ENCODE measurements at places on chromosomes 7 and 10. TPM values are rescaled to one million over a fixed set of nuclear protein-coding genes. Genes with fewer than 3 reads are reported as not detected.

SPDYE9 gene
- total RNA-seq, result not detected

MKX gene
- 0.31 TPM for total RNA-seq

SLC26A5 gene
- total RNA-seq, result 0.11 TPM

HOXA13 gene
- total RNA-seq, result not detected

DRGX gene
- not detected for total RNA-seq

C7orf57 gene
- 0.35 TPM for total RNA-seq

ODAD2 gene
- 2.8 TPM for total RNA-seq

CYP2C19 gene
- not detected for total RNA-seq

CALML5 gene
- not detected for total RNA-seq

NPY gene
- not detected for total RNA-seq

FBXO24 gene
- 0.85 TPM for total RNA-seq

HOXA6 gene
- total RNA-seq, result not detected

SFRP4 gene
- total RNA-seq, result not detected

- peak overlapping the region; percentile 91 for H3K4me3 ChIP-seq
- H3K36me3 ChIP-seq, result peaks cover 11% of the 10 kb centered on the region
- peak; percentile 70 for DNase-seq
- H3K4me1 ChIP-seq, result no peaks in the 10 kb centered on the region
- no peak overlapping the region for H3K27ac ChIP-seq
These were observed 609 bp downstream of the SGPL1 start for GRCh38 chr10:70816220-70816894.

- no peaks in the 10 kb centered on the region for H3K4me1 ChIP-seq
- DNase-seq, result no peak
- H3K27ac ChIP-seq, result no peak overlapping the region
- H3K36me3 ChIP-seq, result no peaks in the 10 kb centered on the region
- no peaks in the 10 kb centered on the region for H3K27me3 ChIP-seq
These were observed 489.4 kb upstream of the SORCS1 start for GRCh38 chr10:107653832-107654287.

- no peaks in the 10 kb centered on the region for H3K27me3 ChIP-seq
- no peaks in the 10 kb centered on the region for H3K4me1 ChIP-seq
- H3K4me3 ChIP-seq, result no peak overlapping the region
- no peak overlapping the region for H3K27ac ChIP-seq
These were observed 293.9 kb downstream of the C7orf25 start for GRCh38 chr7:42617806-42618457.

GRCh38 chr10:61804414-61804813 lies 97.1 kb upstream of the ARID5B start:
- DNase-seq, result no peak
- no peak overlapping the region for H3K27ac ChIP-seq
- no peaks in the 10 kb centered on the region for H3K27me3 ChIP-seq
- no peaks in the 10 kb centered on the region for H3K4me1 ChIP-seq

GRCh38 chr7:116027786-116028185 lies 2.8 kb downstream of the TFEC start:
- H3K4me3 ChIP-seq, result no peak overlapping the region
- H3K27ac ChIP-seq, result no peak overlapping the region
- DNase-seq, result no peak
- no peaks in the 10 kb centered on the region for H3K36me3 ChIP-seq
- H3K27me3 ChIP-seq, result no peaks in the 10 kb centered on the region
- H3K4me1 ChIP-seq, result no peaks in the 10 kb centered on the region

- no peak overlapping the region for H3K4me3 ChIP-seq
- no peak overlapping the region for H3K27ac ChIP-seq
- H3K36me3 ChIP-seq, result no peaks in the 10 kb centered on the region
These were observed 81.4 kb upstream of the EMX2 start for GRCh38 chr10:117460846-117461765.

- peak within 1 kb of the TSS; percentile 92 for H3K4me3 ChIP-seq
- no peak within 1 kb of the TSS for H3K27ac ChIP-seq
- H3K27me3 ChIP-seq, result no peaks in the 10 kb centered on the region
- 0 out of 2 replicates have a peak, but pooled peaks cover 3% of the 10 kb centered on the region for H3K36me3 ChIP-seq
- no peaks in the 10 kb centered on the region for H3K4me1 ChIP-seq
These were observed at the start of gene HACD1 for GRCh38 chr10:17617031-17617911. Gene HACD1, minus strand, starts transcription at chr10:17617374. Its CDS starts 35 bp downstream, at chr10:17617339.

- H3K4me1 ChIP-seq, result no peaks in the 10 kb centered on the region
- no peaks in the 10 kb centered on the region for H3K27me3 ChIP-seq
- H3K36me3 ChIP-seq, result no peaks in the 10 kb centered on the region
- no peak for DNase-seq
- no peak overlapping the region for H3K4me3 ChIP-seq
- no peak overlapping the region for H3K27ac ChIP-seq
These were observed 780.3 kb downstream of the SUGCT start for GRCh38 chr7:40915071-40915470.

DNA sequence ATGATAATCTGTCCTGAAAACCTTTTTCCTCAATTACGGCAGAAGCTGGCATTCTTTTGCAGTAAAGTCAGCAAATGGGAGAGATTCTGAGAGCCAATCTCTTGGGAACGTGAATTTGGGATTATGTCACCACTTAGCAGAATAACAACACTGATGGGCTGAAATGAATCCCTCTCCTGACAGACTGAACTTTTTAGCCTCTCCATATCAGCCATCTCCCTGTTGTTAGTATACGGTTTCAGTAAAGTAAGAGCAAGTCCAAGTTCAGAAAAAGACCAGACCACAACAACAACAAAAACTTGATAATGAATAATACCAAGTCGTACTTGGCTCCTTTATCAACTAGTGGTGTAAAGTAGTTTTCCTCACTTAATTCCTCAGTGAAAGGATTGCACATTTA lies 1048.8 kb downstream of the GATA3 start:
- H3K36me3 ChIP-seq, result no peaks in the 10 kb centered on the region
- no peaks in the 10 kb centered on the region for H3K4me1 ChIP-seq
- no peak overlapping the region for H3K4me3 ChIP-seq

DNA sequence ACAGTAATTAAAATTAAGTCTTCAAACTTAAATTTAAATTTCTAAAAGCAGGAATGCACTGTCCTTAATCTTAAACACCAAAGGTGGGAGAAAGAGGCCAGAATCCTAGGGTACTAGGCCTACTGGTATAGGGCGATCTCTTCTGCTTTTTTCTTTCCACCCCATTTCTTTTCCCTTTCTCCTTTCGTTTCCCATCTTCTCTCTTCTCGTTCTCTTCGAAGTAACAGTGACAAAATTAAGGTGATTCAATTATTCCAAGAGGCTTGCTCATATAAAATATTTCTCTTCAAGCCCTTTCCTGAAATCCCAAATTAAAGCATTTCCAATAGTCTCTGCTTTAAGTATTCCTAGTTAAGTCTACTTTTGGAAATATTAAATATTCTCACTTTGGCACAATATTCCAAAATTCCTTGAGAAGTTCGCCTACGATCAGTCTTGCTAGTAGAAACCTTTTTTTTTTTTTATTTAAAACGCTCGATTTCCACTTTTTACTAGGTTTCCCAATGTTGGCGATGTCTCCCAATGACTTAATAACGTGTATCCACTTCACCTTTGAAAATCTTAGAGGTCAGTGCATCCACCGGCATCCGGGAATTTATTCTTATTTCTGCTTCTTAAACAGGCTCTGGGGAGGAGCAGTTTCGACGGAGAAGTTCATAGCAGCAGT lies 765 bp upstream of the LCOR start:
- no peak for DNase-seq
- H3K4me3 ChIP-seq, result peak overlapping the region; percentile 90
- H3K4me1 ChIP-seq, result no peaks in the 10 kb centered on the region
- H3K27me3 ChIP-seq, result no peaks in the 10 kb centered on the region
- H3K27ac ChIP-seq, result peak overlapping the region; percentile 41

- no peaks in the 10 kb centered on the region for H3K4me1 ChIP-seq
- DNase-seq, result no peak
- no peaks in the 10 kb centered on the region for H3K36me3 ChIP-seq
- H3K27ac ChIP-seq, result no peak overlapping the region
- H3K4me3 ChIP-seq, result no peak overlapping the region
These were observed 267.0 kb downstream of the FRMD4A start for GRCh38 chr10:14063531-14064285.

DNA sequence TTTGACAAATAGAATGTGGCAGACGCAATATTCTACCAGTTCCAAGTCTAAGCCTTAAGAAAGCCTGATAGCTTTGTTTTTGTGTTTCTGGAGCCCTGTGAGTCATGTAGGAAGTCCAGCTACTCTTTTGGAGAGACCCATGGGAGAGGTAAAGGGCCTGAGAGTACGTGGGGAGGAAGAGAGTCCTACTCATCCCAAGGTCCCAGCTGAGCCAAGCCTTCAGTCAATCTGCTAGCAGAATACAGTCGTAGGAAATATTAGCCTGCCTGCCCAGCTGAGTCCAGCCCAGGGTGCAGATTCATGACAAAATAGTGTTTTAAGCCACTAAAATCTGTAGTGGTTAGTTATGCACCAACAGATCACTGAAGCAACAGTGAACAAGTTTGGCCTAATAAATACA lies 9.0 kb upstream of the GNA12 start:
- H3K4me1 ChIP-seq, result no peaks in the 10 kb centered on the region
- no peaks in the 10 kb centered on the region for H3K27me3 ChIP-seq
- no peaks in the 10 kb centered on the region for H3K36me3 ChIP-seq
- H3K4me3 ChIP-seq, result no peak overlapping the region

DNA sequence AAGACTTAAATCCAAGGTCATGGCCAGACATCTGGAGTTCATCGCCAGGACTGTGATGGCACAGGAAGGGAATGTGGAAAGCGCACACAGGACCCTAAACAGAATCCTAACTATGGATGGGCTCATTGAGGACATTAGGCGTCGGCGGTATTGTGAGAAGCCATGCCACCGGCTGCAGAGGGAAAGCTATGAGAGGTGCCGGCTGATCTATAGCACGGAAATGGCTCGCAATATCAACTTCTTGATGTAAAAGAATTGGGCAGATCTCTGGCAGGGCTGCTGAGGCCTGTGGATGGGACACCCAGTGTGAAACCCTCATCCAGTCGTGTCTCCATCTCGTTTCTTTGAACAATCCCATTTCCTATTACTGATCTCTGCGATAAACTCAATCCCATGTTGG lies 6.3 kb upstream of the CTBP2 start:
- no peaks in the 10 kb centered on the region for H3K27me3 ChIP-seq
- no peak overlapping the region for H3K27ac ChIP-seq
- no peak for DNase-seq

GRCh38 chr10:114024876-114025610 lies 18.6 kb upstream of the ADRB1 start:
- no peak overlapping the region for H3K4me3 ChIP-seq
- no peak for DNase-seq

GRCh38 chr7:134744569-134744968 lies 34.9 kb upstream of the CALD1 start:
- no peaks in the 10 kb centered on the region for H3K27me3 ChIP-seq
- H3K27ac ChIP-seq, result no peak overlapping the region
- no peak for DNase-seq
- no peaks in the 10 kb centered on the region for H3K36me3 ChIP-seq
- no peak overlapping the region for H3K4me3 ChIP-seq

DNA sequence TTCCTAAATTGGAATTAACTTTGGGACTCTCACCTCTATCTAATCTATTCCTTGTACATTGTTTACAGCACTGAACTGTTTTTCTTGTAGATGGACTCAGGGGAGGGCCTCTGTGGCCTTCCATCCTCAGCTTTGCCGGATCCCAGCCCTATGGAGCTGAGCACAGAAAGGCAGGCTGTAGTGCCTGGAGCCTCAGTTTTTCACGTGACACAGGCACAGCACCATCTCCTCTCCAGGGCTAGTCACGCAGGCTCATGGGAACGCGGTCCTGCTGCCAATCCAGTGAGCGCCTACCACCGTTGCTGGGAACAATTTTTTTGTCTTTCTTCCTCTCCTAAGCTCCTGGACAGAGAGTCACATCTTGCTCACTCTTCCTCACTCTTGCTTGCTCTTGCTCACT lies 75.6 kb upstream of the DDC start:
- H3K4me3 ChIP-seq, result no peak overlapping the region
- no peak overlapping the region for H3K27ac ChIP-seq
- no peaks in the 10 kb centered on the region for H3K27me3 ChIP-seq
- no peak for DNase-seq

DNA sequence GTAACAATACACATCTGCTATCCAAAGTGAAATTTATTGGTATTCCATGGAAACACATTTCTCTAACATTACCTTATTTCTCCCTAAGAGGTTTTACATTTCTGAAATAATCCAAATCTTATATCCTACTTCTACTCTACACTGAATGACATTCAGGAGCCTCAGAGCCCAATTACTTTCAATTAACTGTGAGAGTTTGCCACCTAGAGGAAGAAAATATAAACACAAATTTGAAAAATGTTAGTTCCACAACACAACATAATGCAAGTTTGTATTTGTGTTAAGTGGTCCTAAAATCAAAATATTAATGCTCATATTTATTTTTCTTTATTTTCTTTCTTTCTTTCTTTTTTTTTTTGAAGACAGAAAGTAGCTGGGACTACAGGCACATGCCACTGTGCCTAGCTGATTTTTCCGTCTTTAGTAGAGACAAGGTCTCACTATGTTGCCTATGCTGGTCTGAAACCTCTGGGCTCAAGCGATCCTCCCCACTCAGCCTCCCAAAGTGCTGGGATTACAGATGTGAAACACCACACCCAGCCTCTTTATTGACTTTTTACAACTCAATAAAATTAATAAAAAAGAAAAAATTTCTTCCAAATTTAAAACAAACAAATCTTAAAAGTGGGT lies 46.0 kb downstream of the ATAD1 start:
- DNase-seq, result no peak
- H3K36me3 ChIP-seq, result peaks cover 10% of the 10 kb centered on the region
- no peaks in the 10 kb centered on the region for H3K27me3 ChIP-seq
- no peak overlapping the region for H3K27ac ChIP-seq
- H3K4me3 ChIP-seq, result no peak overlapping the region

DNA sequence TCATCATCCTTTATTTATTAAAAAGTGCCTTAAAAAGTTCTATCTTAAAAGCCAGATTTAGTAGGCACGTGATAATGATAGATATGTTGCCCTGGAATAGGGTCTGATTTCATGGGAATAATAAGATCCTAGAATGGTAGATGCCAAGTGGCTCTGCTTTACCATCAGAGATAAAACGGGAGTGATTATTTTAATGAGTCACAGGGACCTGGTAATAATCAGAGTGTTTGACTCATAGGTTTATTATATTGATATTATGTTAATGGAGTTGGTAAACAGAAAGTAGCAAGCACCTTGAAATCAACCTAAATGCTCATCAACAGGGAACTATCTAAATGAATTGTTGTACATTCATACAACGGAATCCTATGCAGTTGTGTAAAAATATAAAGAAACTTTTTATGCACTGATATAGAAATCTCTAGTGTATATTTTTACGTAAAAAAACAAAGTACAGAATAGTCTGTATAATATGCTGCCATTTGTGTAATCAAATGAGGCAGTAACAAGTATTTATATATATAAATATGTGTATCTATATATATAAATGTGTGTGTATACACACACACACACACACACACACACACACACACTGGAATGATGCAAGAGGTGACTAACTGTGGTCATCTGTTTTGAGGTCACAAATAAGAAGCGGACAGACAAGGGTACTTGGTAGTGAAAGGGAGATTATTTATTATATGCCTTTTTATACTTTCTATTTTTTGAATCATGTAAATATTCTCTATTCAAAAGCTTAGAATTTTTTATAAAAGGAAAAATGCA lies 78.6 kb upstream of the DYNC1I1 start:
- H3K27me3 ChIP-seq, result no peaks in the 10 kb centered on the region
- H3K4me3 ChIP-seq, result no peak overlapping the region
- no peak overlapping the region for H3K27ac ChIP-seq

GRCh38 chr7:157490465-157490912 lies 153.7 kb downstream of the DNAJB6 start:
- no peaks in the 10 kb centered on the region for H3K36me3 ChIP-seq
- no peaks in the 10 kb centered on the region for H3K4me1 ChIP-seq
- no peak overlapping the region for H3K4me3 ChIP-seq
- DNase-seq, result no peak
- no peak overlapping the region for H3K27ac ChIP-seq

All from H9 (cell line).